ENCODE measurements at places on chromosomes 5 and 9. TPM values are rescaled to one million over a fixed set of nuclear protein-coding genes. Genes with fewer than 3 reads are reported as not detected.

CER1 gene
- total RNA-seq, result not detected

TNC gene
- 1.9 TPM for total RNA-seq

PCDHGB6 gene
- 0.34 TPM for total RNA-seq

CLK4 gene
- 21.9 TPM for total RNA-seq

WWC1 gene
- total RNA-seq, result 0.09 TPM

GPR151 gene
- total RNA-seq, result not detected

DBH gene
- not detected for total RNA-seq

TIMD4 gene
- total RNA-seq, result 5.5 TPM

CD274 gene
- 36.7 TPM for total RNA-seq

DNA sequence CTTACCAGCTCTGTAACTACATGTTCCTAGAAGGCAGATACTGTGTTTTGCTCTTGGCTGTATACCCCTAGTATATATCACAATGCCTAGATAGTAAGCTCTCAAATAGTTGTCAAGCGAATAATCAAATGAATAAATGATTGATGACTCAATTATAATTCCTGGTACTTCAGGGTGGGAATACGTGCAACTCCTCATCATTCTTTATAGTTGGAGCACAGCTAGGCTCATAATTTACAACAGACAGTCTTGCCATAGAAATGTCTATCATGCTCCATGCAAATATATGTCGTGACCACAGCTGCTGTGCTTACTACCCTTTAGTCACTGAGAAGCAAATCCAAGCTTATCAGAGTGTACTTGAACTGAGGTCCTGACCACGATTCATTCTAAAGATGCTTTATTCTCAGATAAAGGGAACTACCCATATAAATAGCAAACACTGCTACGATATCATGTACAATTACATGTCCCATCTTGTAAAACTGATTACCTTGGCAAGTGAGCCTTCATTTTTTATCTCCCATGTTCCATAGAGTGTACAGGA lies 52.1 kb downstream of the STRBP start:
- H3K4me1 ChIP-seq, result peaks cover 14% of the 10 kb centered on the region
- H3K36me3 ChIP-seq, result no peaks in the 10 kb centered on the region
- DNase-seq, result no peak
- H3K4me3 ChIP-seq, result no peak overlapping the region
- H3K27me3 ChIP-seq, result peaks cover 3% of the 10 kb centered on the region

GRCh38 chr5:93240228-93240834 lies 340.7 kb downstream of the NR2F1-AS1 start:
- H3K4me3 ChIP-seq, result no peak overlapping the region
- H3K27me3 ChIP-seq, result no peaks in the 10 kb centered on the region
- H3K36me3 ChIP-seq, result no peaks in the 10 kb centered on the region

- no peak overlapping the region for H3K27ac ChIP-seq
- no peaks in the 10 kb centered on the region for H3K27me3 ChIP-seq
- no peak overlapping the region for H3K4me3 ChIP-seq
- no peak for DNase-seq
- H3K36me3 ChIP-seq, result no peaks in the 10 kb centered on the region
- no peaks in the 10 kb centered on the region for H3K4me1 ChIP-seq
These were observed 292.7 kb upstream of the TARS1 start for GRCh38 chr5:33148076-33148513.

DNA sequence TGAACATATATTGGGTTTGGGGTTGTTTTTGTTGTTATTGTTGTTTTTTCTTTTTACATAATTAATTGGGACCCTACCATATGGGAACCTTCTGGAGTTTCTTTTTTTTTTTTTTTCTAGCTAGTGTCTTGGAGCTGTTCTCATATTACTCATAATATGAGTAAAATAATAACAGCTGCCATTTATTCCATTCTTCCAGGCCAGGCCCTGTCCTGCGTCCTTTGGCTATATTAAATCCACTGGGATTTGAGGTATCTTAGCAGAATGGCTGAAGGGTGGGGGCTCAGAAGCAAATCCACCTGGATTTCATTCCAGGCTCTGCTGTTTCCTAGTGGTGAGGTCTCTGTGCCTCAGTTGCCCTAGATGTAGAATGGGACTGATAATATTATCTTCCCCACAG lies 47.2 kb upstream of the RPL26L1 start:
- no peak overlapping the region for H3K27ac ChIP-seq
- no peaks in the 10 kb centered on the region for H3K4me1 ChIP-seq
- H3K27me3 ChIP-seq, result no peaks in the 10 kb centered on the region
- DNase-seq, result no peak
- H3K36me3 ChIP-seq, result peaks cover 6% of the 10 kb centered on the region

DNA sequence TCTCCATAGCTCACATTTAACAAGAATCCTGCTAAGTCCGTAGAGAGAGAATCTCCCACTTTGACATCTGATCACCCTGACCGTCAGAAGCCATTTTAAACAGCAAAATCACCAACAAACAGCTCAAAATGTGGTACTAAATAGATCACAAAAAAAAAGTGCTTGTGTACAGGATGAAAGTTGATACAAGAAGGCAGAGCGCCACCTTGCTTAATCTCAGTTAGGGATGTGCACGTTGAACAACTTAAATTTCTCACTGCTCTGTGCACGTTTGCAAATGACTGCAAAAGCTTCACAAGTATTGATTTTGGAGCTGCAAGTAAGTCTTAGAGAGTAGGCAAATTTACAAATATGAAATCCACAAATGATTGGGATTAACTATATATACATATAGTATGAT lies 63.1 kb upstream of the NREP start:
- no peak for DNase-seq
- no peak overlapping the region for H3K4me3 ChIP-seq
- H3K4me1 ChIP-seq, result no peaks in the 10 kb centered on the region
